ENCODE measurements at places on chromosomes 5 and 9.

- DNase-seq: no peak
These were observed 332.7 kb downstream of the PRDM9 start for GRCh38 chr5:23840083-23840482.

DNA sequence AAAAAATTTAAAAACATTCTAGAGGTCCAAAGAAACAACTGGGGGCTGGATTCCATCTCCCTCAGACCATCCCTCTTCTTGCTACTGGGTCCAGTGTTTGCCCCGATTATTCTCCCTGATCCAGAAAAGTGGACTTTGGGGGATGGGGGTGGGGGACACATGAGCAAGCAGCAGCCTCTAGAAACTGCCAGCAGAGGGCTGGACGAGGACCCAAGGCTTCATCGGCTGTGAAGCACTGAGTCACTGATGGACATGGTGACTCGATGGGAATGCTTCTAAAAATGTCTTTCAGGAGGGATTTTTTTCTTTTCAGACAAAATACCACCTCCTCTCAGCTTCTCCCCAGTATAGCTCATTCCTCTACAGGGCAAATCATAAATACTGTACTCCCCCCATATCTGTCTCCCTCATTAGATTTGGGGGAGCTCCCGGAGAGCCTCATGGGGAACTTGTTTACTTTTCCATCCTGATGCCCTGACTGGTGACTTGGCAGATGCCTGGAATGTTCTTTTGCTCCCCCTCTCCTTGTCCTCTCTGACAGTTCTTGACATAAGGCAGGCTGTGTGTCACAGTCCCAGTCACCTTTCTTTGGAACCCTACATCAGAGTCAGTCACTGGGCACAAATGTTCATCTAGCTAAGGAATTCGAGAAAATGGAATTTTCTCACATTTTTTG, 67.2 kb upstream of the STC2 start:
- no peak for DNase-seq

DNA sequence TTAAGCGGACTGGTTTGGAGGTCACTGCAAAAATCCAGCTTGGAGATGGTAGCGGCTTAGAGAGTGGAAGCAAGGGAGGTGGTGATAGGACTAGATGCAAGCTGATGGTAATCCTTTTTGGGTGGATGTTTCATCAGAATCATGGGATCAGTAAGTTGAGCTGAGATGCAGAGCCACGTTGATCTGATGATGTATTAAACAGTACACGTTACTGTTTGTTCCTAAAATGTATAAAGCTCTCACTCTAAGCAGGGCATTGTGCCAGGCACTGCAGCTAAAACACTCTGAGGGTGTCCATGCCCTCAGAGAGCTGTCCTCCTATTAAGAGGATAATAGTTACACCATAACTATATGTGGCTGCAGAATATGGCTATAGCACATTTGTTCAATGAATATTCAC, 93.1 kb downstream of the JAKMIP2 start:
- no peak for DNase-seq

DNA sequence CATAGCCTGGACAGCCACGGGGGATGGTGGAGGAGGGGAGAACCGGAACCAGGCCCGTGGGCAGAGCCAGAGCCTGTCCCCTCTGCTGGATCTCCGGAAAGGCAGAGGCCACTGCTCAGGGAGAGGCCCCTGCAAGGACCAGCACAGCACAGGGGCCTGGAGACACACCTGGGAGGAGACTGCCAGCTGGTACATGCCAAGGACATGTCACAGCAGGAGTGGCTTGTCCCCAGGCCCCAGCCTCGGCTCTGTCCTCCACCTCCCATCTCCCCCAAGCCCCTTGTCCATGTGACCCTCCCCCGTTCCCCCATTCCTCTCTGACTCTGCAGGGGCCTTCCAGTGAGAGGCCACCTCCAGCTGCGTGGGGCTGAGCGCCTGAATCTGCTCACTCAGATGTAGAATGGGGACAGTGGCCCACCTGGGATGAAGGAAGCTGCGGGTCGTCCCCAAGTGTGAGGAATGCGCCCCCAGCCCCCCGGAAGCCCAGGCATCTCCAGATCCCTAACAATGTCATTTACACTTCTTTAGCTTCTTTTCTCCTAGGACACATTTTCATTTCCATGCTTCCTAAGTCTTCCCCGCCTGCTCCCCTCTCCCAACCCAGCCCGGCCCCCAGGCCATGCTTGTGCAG, 349.6 kb upstream of the IRX2 start:
- no peak for DNase-seq

DNA sequence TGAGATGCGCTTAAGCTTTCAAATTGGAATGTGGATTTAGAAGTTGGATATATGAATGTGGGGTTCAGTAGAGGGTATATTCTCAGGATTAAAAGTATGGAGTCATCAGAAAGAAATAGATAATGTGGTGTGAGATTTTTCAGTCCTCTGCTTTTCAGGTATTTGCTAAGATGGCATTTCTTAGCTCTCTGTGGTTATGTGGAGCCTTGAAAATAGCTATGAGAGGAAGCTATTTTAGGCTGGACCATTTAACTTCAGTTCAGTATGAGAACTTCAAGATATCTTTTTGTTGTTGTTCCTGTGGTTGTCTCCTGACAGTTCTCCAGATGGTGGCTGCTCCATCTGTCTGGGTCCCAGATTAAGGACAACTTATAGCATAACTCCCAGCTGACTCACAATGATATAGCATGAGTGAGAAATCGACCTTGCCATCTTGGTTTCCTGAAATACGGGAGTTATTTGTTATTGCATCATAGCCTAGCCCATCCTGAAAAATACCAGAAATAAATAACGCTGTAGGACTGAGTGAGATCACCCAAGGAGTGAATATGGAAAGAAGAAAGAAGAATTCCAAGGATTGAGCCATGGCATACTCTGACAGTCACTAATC, 461.5 kb downstream of the ANXA1 start:
- DNase-seq: no peak

All from cerebellar cortex (tissue), 1 donor.